ENCODE measurements at places on chromosomes 13 and 19.

DNA sequence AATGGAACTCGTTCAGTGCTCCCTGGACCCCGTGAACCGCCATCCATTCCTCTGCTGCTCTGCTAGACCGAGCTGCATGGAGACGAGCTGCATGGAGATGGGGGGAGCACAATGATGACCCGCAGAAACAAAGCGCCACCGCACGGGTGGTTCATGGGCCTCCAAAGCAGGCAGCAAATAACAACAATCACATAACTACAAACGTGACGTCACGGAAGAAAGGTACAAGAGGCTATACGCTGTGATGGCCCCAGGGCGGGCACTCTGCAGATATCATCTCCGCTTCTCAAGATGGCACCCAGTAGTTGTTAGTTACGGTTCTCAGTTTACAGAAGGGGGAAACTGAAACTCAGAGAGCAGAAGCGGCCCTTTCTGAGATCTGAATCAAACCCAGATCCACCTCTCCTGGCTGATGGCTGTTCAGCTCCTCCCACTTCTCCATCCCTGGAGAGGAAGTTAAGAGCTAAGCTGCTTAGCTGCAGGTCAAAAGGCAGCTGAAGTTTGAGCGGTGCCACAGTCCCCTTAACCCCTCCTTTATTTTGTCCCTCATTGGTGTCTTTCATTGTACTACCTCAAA is 1.7 kb downstream of the ATP13A1 start:
- DNase-seq, result no peak

GRCh38 chr19:41909706-41910105 is 18.5 kb downstream of the ERFL start:
- no peak for DNase-seq

GRCh38 chr13:29654843-29655547 is 59.5 kb upstream of the SLC7A1 start:
- no peak for DNase-seq

- DNase-seq, result peak; percentile 42
Observed at GRCh38 chr19:56942756-56943155, 102.2 kb upstream of the PEG3 start.

DNA sequence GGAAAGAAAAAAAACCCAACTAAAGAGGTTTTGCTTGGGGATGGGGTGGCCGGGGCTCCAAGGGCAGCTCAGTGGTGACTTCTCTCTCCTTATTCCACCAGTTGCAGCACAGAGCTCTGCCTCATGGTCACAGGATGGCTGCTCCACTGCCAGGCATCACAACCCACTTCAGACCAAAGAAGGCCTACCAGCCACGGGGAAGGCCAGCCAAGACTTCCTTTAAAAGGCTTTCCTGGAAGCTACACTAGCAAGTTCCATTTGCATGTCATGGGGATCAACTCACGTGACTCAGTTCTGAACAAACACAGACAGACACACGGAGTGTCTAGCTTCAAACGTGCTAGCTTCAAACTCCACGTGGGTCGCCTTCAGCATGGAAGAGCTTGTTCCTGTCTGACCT is 13.2 kb upstream of the EIF3G start:
- no peak for DNase-seq

GRCh38 chr19:4345342-4346019 is 2.1 kb downstream of the MPND start:
- DNase-seq, result no peak

DNA sequence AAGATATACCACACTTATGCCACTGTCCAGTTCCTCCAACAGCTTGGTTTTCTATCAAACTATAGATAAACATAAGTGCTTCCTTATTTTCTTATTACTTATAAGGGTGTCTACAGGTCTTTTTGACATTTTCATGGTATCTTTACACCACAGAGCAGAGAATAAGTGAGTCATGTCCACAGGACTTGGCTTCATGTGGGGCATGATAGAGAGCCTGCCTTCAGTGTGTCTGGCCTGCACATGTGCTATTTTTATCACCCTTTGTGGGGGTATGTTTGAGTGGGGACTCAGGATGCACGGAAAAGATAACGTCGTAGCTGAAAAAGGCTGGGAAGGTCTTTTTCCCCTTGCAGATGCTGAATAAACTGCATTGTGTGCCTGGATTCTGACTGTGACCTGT is 8.1 kb upstream of the STOML3 start:
- no peak for DNase-seq

DNA sequence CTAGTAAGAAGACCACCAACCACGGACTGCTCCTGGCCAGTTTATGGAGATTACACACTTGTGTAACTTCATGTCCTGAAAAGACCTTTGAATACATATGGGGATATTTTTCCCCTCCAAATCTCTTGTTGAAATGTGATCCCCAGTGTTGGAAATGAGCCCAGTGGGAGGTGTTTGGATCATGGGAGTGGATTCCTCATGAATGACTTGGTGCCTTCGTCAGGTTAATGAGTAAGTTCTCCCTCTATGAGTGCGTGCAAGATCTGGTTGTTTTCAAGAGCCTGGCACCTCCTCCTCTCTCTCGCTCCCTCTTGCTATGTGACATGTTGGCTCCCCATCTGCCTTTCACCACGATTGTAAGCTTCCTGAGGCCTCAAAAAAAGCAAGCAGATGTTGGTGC is 769.0 kb upstream of the SLITRK1 start:
- DNase-seq, result no peak

- DNase-seq, result peak; percentile 72
Observed at GRCh38 chr13:95317039-95317989, 16.1 kb upstream of the ABCC4 start.

- DNase-seq, result no peak
Observed at GRCh38 chr19:14300303-14300702, 80.9 kb upstream of the ADGRE5 start.

DNA sequence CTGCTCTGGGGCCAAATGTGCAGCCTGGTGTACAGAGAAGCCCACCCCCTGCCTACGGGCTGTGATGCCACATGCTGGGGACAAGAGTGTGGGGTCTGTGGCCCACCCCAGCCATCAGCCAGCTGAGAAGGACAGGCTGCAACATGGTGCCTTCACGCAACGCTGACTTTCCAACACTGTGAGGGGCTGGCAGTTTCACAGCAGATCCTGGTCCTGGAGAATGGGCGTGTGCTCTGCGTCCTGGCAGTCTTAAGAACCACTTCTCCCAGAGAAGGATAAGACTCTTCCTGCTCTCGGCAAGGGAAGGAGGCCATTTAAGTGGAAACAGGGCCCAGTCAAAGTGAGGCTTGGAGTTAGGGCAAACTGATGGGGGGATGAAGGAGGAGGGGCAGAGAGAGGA is 4.6 kb downstream of the LRRC4B start:
- DNase-seq, result no peak

- DNase-seq, result no peak
Observed at GRCh38 chr19:2242092-2242537, 5.5 kb downstream of the SF3A2 start.

DNA sequence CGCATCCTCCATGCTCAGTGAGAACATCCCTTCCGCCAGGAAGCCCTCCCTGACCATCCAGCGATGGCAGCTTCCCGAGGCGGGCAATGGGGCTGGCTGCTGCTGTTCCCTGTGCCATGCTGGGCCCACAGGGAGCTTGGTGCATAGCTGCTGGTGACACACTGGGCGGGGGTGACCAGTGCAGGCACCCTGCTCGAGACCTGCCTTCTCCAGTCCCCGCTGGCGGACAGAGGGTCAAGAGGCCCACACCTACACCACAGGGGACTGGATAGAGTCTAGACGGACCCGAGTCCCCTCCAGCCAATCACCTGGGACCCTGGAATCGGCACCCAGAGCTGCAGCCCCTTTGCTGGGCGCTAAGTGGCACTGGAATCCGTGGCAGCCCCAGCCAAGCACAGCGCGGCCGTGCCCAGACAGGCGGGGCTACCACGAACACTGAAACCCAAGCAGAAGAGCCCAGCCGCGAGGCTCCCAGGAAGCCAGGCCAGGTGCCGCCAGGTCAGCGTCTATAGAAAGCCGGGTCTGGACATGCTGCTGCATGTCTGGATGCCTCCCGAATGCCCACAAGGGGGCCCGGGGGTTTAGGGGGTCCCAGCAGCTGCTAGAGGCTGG is 9.0 kb upstream of the TBXA2R start:
- no peak for DNase-seq

DNA sequence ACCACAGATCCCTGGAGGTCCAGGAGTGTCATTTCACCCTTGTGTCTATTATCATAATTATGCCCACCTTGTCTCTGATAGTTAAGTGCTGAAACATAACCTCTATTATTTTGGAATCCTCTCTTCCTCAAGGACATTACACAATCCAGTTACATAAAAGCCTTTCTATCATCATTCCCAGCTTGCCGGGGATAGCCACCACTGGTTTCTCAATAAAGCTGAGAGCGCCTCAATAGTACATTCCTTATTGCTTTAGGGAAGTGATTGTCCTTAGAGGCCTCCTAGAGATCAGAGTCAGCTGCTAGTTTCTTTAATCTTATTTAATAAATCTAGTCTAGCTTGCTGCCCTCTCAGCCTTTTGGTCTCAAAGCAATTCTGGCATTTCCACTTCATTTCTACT is 490.0 kb upstream of the ATXN8OS start:
- DNase-seq, result no peak

GRCh38 chr13:97108530-97108900 is 113.6 kb upstream of the MBNL2 start:
- DNase-seq, result no peak

DNA sequence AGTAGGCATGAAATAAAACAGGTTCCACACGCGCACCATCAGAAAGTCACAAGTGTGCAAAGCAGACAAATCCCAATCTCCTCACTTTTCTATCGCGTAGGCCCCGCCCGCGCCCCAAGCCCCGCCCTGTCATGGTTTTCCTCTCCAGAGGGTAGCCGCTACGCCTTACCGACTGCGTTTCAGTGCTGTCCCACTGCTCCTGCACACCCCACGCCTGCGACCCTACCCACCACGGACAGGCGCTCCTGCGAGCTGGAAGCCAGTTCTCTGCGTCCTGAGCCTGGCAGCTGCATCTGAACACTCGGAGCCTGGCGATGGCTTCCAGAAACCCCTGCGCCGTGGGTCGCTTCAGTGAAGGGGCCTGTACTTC is 379 bp upstream of the ZNF470 start:
- DNase-seq, result peak; percentile 48

DNA sequence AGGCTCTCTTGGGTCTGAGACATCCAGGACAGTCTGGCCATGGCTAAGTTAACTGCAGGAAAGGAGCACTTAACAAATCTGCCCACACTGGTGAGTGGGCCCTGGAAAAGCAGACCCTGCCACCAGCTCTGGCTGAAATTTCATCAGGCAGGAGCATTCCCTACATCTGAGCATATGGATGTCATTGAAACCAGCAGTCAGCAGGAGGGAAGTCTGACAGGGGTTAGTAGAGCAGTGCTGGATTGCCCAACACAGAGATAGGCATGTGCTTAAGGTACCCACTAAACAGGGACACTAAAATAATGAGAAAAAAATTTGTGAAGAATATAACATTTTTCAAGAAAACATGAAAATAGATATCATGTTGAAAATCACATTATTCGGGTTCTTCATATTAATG is 13.6 kb upstream of the ACOD1 start:
- DNase-seq, result no peak

DNA sequence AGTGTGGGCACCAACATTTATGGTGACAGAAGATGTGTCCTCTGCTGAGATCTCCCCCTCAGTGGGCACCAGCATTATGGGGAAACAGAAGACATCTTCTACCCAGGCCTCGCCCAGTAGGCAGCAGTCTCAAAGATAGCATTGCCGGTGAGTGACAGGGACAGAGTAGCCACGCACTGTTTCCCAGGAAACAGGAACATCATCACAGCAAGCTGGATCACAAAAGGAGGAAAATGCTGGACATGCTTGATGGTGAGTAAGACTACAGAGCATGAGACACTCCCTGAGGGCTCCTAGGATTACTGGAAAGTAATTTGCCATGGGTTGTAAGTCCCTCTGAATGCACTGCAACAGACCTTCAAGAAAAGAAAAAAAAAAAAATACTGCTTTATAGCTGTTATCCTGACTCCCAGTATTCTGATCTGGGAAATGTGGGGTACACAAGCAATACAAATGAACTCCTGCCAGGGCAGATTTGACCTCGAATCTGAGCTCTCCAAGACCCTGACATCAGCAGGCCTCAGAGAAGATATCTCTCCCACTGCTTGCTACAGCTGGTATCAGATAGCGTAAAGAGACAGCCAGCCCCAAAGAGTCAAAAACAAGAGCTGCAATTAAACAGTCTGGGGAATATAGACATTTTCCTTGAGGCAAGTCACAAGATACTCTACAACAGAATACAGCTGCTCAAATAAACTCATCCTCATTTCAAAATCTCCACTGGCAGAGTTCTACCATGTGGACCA is 180.4 kb downstream of the RBM26 start:
- no peak for DNase-seq

GRCh38 chr19:30361721-30362120 is 10.5 kb upstream of the ZNF536 start:
- no peak for DNase-seq

- no peak for DNase-seq
Observed at GRCh38 chr13:66266348-66266747, 963.8 kb downstream of the PCDH9 start.

- DNase-seq, result no peak
Observed at GRCh38 chr13:109408591-109409382, 377.6 kb downstream of the IRS2 start.

DNA sequence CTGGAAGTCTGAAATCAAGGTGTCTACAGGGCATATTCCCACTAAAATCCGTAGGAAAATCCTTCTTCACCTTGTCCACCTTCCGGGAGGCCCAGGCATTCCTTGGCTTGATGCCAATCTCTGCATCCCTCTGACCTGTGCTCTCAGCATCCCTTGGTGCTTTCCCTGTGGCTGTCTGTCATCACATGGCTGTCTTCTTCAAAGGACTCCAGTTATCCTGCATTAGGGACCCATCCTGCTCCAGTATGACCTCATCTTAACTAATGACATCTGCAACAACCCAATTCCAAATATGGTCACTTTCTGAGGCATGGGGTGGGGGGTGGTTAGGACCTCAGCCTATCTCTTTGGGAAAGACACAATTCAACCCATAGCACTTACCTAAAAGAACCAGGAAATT is 423.8 kb downstream of the IRS2 start:
- no peak for DNase-seq

- DNase-seq, result peak; percentile 58
Observed at GRCh38 chr19:33302974-33303790, 848 bp upstream of the CEBPA start.

DNA sequence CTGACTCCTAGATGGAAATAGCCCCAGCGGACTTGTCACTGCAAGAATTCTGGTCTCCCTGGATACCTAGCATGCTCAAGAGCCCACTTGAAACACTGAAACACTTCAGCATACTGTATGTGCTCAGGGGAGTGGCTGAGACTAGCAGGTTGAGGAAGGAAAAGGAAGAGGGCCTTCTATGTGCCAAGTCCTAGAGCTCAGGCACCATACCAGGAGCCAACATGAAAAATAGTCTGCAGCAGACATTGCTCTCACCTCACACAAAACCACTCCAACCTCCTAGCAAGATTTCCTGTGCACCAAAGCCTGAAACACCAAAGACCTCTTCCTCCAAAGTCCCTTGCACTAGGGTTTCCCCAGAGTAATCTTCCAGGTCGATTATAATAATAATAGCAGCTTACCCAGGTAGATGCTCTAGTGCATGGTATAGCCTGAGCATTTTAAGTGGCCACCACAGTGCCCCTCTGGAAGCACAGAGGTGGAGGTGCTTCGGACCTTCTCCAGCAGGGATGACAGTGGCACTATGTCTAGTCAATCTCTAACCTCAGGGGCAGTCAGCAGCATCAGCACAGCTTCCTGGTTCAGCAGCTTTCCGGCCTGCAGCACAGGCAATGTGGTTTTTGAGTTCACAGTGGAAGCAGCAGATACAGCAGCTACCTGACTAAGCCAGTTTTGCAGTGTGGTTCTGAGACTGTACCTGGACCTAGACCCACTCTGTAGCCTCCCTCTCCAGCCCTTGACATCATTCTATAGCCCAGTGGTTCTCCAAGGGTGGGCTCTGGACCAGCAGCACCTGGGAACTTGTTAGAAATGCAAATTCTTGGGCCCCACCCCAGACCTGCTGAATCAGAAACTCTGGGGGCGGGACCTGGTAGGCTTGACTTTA is 45.6 kb upstream of the UBE2L5 start:
- DNase-seq, result peak; percentile 16
